ENCODE measurements at places on chromosomes 11 and 22. TPM values are rescaled to one million over a fixed set of nuclear protein-coding genes. Genes with fewer than 3 reads are reported as not detected.

The MS4A14 gene
- total RNA-seq = not detected

The P2RX6 gene
- total RNA-seq = 0.44 TPM

The RFPL3 gene
- total RNA-seq = not detected

The GTF2H1 gene
- total RNA-seq = 67.6 TPM

The CALCA gene
- not detected for total RNA-seq

The GLYAT gene
- not detected for total RNA-seq

The IL18BP gene
- total RNA-seq = 2.0 TPM

The DDI1 gene
- total RNA-seq = not detected

The LRRC74B gene
- not detected for total RNA-seq

The C11orf97 gene
- not detected for total RNA-seq

The MS4A2 gene
- total RNA-seq = not detected

The TPST2 gene
- 29.2 TPM for total RNA-seq

The MADD gene
- total RNA-seq = 22.0 TPM

The UCP2 gene
- total RNA-seq = 2.8 TPM

The PATE2 gene
- 0.22 TPM for total RNA-seq

The MS4A6A gene
- not detected for total RNA-seq

The C11orf42 gene
- total RNA-seq = not detected

The PIH1D2 gene
- 2.2 TPM for total RNA-seq

The CEP164 gene
- total RNA-seq = 48.1 TPM

The MYO7A gene
- total RNA-seq = 0.12 TPM

The RIMBP3C gene
- 0.11 TPM for total RNA-seq

The KRTAP5-8 gene
- total RNA-seq = not detected

The ISX gene
- not detected for total RNA-seq

The BTBD10 gene
- 72.4 TPM for total RNA-seq

The CARD18 gene
- not detected for total RNA-seq
